Stimulated activated CD8-positive, alpha-beta memory T cell treated with anti-CD3 and anti-CD28 coated beads, Interleukin-4, amount 100 ng/mL, for 4 hours (primary cell): ENCODE measurements at places on chromosomes 12 and 14.

DNA sequence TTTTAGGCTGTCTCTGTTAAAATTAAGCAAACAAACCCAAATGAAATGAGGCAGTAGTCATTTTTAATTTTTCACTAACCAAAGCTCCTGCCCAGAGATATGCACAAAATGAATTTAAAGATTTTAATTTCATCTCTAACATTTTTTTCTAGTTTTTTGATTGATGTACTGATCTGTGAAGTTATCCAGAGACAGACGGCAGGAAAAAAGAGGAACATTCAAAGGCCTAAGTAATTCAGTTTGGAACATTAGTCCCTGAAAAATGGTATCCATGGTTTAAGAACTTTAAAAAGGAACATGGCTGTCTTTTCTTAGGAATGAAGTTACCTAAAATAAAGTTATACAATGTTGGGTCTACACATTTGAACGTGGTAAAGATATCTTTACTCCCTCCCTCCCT lies 498.8 kb upstream of the LMO3 start:
- no peak for DNase-seq

DNA sequence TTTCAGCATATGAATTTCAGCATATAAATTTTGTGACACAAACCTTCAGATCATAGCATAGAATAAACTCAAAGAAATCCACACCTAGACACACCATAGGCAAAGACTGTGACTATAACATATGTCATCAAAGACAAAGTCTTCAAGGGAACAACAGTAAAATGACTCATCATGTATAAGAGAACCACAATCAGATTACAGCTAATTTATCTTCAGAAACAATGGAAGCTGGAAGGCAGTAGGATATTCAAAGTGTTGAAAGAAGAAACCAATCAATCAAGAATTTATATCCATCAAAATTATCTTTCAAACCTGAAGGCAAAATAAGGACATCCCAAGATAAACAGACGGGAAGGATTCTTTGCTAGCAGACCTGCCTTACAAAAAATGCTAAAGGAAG lies 29.0 kb downstream of the DLK1 start:
- no peak for DNase-seq

DNA sequence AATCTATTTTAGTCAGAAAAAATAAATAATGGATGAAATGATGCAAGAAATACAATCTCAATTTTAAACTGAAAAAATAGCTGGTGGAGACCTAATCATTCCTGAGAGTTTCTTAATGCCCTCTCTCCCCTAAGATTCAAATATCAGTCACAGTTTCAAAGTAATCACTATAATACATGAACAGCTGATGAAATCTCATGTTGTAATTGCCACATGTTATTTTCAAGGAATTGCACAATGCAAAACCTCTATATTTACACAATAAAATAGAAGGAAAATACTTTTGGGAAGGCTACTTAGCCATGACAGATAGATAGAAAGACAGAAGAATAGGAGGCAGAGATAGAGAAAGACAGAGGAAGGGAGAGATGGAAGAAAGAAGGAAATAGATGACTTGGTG lies 18.2 kb downstream of the IFNG-AS1 start:
- DNase-seq, result no peak

GRCh38 chr12:4044736-4045730 lies 171.8 kb upstream of the PARP11 start:
- no peak for DNase-seq

GRCh38 chr12:64478661-64479060 lies 26.7 kb downstream of the TBK1 start:
- DNase-seq, result no peak

DNA sequence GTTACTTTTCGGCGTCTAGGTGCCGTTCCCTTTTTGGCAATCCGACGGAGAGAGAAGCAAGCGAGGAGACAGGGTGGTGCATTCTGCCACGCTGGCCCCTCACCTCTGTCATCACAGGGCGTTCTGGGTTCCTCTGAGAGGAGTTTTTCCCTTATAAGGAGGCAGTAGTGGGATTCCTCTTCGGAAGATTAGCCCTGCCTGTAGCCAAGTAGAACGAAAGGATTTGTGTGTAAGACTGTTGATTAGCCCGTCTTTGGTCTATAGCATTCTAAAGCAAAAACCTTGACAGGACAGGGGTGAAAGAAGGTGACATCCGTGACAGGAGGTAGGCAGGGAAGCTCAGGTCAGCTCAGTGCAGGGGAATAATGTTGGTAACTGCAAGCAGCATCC lies 9.1 kb upstream of the NEMF start:
- peak; percentile 31 for DNase-seq

GRCh38 chr12:113155646-113156045 lies 6.1 kb downstream of the CFAP73 start:
- no peak for DNase-seq

DNA sequence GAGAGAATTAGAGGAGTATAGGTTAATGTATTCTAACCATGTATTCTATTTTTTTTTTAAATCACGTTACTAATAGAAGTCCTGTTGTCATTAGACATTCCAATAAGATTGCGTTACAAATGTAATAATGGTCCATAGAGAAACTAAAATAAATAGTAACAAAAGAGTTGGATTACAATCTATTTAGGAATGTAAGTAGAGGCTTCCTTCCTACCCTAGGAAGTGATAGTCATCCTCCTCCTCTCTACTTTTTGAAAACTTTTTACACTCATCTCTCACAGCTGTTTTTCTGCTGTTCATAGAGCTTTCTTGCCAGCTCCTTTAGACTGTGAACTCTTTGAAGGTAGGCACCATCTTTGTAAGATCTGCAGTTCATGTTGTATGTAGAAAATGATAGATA lies 23.6 kb downstream of the TRHDE start:
- DNase-seq, result no peak
